Spinal cord (tissue), 10 donors: ENCODE measurements at places on chromosomes 16 and 17.

DNA sequence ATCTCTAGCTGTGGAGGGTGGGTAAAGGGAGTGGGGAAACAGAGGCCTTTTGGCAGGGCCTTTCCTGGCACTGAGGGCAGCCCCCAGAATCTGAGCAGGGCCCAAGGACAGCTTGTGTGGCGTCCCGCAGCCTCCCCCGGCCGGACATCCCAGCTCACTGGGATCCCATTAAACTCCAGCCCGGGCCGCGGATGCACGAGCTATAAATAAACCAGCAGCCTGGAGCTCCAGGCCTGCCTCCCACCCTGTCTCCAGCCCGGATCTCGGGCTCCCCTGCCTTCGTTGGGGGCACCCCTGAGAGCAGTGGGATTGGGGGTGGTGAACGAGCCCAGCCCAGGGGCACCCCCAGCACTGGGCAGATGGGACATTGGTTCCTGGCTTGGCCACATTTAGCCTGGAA, 13.8 kb upstream of the AATK start:
- DNase-seq = no peak
- peaks cover 8% of the 10 kb centered on the region for H3K36me3 ChIP-seq
- no peak overlapping the region for H3K4me3 ChIP-seq
- no peaks in the 10 kb centered on the region for H3K27me3 ChIP-seq

DNA sequence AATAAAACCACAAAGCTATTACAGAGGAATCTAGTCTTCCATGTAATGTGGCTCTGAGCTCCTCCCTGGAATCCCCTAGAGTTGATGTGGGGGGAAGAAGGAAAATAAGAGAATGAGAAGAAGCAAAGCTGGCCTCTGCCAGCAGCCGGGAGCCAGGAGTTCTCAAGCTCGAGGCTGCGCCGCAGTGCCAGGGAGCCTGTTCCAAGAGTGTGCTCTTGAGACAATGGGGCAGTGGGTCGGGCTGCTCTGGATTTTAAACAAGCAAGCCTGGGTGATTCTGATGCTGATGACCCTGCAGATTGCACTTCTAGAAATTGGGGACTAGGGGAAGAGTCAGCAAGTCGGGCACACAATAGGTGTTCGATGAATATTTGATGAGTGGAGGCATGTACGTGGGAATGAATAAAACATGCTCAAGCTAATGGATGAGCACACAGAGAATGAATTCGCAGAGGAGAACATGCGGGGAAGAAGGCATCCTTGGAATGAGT, 119.9 kb downstream of the CMIP start:
- no peak for DNase-seq
- no peaks in the 10 kb centered on the region for H3K27me3 ChIP-seq
- H3K4me3 ChIP-seq = no peak overlapping the region
- peaks cover 3% of the 10 kb centered on the region for H3K36me3 ChIP-seq
- H3K27ac ChIP-seq = peak overlapping the region; percentile 13
- peaks cover 55% of the 10 kb centered on the region for H3K4me1 ChIP-seq

GRCh38 chr17:55272711-55273578, 8.2 kb downstream of the HLF start:
- no peak overlapping the region for H3K27ac ChIP-seq
- DNase-seq = no peak
- no peaks in the 10 kb centered on the region for H3K36me3 ChIP-seq
- no peak overlapping the region for H3K4me3 ChIP-seq
- peaks cover 17% of the 10 kb centered on the region for H3K4me1 ChIP-seq

- peaks cover 22% of the 10 kb centered on the region for H3K36me3 ChIP-seq
- no peak for DNase-seq
These were observed 1.9 kb downstream of the SEC14L1 start for GRCh38 chr17:77142689-77143088.

DNA sequence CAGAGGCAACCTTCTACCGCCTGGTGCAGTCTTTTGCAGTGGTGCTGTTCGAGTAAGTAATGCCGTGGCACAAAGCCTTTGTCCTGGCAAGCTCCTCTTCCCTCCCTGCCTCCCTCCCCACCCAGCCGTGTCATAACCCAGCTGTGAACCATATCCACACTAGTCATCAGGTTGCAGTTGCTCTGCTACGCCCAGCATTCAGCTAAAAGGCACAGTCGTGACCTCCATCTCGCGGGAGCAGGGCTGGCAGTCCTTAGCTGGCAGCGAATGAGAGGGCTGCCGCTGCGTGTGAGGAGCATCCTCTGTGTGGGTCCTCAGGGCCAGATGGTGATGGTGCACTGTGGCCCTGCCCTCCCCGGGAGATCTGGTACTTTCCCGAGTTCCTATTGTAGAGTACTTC, 39.3 kb downstream of the CIBAR2 start:
- H3K4me3 ChIP-seq = no peak overlapping the region
- H3K27me3 ChIP-seq = no peaks in the 10 kb centered on the region
- no peak for DNase-seq

DNA sequence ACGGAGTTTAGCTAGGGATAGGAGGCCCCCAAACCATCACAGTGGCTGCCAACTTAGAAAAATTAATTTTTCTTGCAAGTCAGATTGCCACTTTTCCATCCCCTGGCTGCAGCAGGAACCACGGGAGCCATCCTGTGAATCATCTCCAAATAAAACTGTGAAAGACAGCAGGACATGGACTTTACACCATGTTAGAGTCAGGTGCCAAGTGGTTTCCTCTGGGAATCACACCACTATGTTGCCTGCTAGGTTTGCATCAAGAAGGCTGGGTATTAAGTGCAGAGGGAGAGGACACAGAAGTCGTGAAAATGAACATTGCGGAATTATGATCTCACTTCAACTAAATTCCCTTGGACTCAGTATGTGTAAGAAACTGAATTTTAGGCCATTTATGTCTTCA, 471.3 kb upstream of the GOT2 start:
- H3K4me1 ChIP-seq = no peaks in the 10 kb centered on the region
- H3K36me3 ChIP-seq = no peaks in the 10 kb centered on the region
- DNase-seq = no peak
- H3K4me3 ChIP-seq = no peak overlapping the region

GRCh38 chr17:49951362-49952082, 17.5 kb upstream of the DLX4 start:
- H3K4me3 ChIP-seq = no peak overlapping the region
- H3K27ac ChIP-seq = no peak overlapping the region
- peaks cover 22% of the 10 kb centered on the region for H3K27me3 ChIP-seq
- peaks cover 10% of the 10 kb centered on the region for H3K4me1 ChIP-seq

DNA sequence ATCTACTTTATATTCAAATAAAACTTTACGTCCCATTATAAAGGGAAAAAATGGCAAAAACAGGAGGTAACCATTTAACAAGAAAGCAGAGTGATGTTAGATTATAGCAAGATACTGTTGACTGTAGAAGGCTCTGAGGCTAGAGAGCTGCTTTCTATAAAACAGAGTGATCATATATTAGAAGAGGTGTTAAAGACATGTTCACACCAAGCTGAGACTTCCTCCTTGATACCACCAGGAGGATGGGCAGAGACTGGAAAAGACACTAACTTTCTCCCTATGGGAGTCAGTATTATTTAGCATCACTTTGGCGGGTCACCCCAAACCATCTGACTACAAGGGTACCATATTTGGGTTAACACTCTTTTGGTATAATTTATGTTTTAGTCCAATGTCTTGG, 687 bp upstream of the CIITA start:
- peaks cover 44% of the 10 kb centered on the region for H3K27me3 ChIP-seq
- no peak for DNase-seq
- no peak overlapping the region for H3K4me3 ChIP-seq
- H3K27ac ChIP-seq = no peak overlapping the region

DNA sequence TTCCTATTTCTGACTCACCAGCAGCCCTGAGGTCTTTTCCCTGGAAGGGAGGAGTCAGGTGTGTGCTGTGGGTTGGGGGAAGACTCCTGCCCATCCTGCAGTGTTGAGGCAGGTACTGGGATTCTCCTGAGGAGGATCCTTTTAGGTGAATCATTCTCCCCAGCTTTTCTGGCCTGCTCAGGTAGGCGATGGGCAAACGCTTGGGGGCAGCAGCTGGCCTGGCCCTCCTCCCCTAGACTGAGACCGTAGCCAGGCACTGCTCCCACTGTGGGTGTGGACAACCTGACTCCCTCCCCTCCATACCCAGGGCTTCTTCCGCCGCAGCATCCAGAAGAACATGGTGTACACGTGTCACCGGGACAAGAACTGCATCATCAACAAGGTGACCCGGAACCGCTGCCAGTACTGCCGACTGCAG, 15.1 kb downstream of the GJD3 start:
- peak; percentile 30 for DNase-seq
- peaks cover 92% of the 10 kb centered on the region for H3K4me1 ChIP-seq
- no peaks in the 10 kb centered on the region for H3K27me3 ChIP-seq

DNA sequence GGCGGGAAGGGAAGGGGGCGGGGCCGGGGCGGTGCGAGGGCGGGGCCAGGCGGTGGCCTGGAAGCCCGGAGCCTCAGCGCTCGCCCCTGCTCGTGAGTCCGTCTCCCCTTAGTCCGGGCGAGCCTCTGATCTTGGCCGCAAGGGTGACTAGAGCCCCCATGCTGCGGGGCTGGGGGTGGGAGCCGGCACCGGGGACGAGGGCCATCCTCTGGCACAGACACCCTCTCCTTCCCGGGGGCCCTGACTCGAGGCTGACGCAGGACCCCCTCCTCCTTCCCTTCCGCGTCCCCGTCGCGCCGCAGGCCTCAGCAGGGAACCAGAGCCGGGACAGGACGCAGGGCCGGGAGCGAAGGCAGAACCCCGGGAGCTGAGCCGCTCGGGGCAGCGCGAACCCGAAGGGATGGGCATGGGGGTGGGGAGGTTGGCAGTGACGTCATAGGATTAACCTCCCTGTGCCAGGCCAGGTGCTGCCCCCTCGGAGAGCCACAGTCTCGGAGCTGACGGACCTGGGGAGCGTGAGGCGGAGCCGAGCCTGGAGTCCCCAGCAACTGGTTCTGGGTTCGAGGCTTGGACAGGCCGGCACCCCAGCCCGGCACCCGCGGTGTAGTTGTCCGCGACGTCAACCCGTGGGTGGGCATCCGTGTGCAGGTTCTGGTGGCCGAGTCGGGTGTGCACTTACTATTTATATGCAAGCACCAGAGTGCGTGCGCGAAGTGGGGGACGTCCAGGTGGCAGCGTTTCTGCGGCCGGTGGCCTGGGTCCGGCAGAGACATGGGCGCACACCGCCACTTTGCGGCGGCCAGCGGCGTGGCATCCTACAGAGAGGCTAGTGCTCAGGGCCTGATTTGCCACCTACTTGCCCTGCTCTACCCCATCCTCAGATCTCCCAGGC, 503 bp upstream of the PLCD3 start:
- H3K4me3 ChIP-seq = peak overlapping the region; percentile 93
- H3K27ac ChIP-seq = peak overlapping the region; percentile 99
- no peaks in the 10 kb centered on the region for H3K27me3 ChIP-seq
- peak; percentile 92 for DNase-seq

- no peaks in the 10 kb centered on the region for H3K27me3 ChIP-seq
- DNase-seq = no peak
- H3K4me3 ChIP-seq = no peak overlapping the region
- no peak overlapping the region for H3K27ac ChIP-seq
These were observed 1389.4 kb upstream of the GOT2 start for GRCh38 chr16:60123392-60124023.

DNA sequence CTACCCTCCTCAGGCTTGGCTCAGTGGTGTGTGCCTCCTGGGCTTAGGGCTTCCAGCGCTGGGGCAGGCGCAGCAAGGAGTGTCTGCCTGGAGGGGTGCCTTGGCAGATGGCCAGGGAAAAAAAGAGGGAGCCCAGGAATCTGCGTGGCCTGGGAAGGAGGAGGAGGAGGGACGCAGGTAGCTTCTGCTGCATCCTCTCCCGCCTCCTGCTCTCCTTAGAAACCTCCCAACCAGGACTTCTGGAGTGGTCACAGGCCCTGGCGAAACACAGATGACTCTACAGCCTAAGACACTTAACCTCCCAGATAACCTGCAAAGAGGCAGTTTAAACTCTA, 7.3 kb upstream of the BCAR1 start:
- no peak for DNase-seq
- peaks cover 46% of the 10 kb centered on the region for H3K36me3 ChIP-seq
- H3K4me1 ChIP-seq = peaks cover 82% of the 10 kb centered on the region
- no peaks in the 10 kb centered on the region for H3K27me3 ChIP-seq
- no peak overlapping the region for H3K27ac ChIP-seq

- no peak for DNase-seq
- no peaks in the 10 kb centered on the region for H3K36me3 ChIP-seq
- no peaks in the 10 kb centered on the region for H3K4me1 ChIP-seq
- H3K4me3 ChIP-seq = no peak overlapping the region
- H3K27me3 ChIP-seq = no peaks in the 10 kb centered on the region
These were observed 290.4 kb upstream of the MON1B start for GRCh38 chr16:76900285-76901263.

GRCh38 chr16:57413301-57413730, 8.7 kb downstream of the CCL17 start:
- peaks cover 38% of the 10 kb centered on the region for H3K4me1 ChIP-seq
- H3K27me3 ChIP-seq = no peaks in the 10 kb centered on the region
- DNase-seq = no peak

- no peaks in the 10 kb centered on the region for H3K4me1 ChIP-seq
- peaks cover 16% of the 10 kb centered on the region for H3K36me3 ChIP-seq
- no peak for DNase-seq
- H3K4me3 ChIP-seq = no peak overlapping the region
These were observed 26.7 kb upstream of the CFAP20 start for GRCh38 chr16:58155839-58156238.

GRCh38 chr17:7042501-7043181, 1.3 kb downstream of the SLC16A11 start:
- DNase-seq = no peak
- peaks cover 46% of the 10 kb centered on the region for H3K4me1 ChIP-seq
- H3K4me3 ChIP-seq = no peak overlapping the region
- H3K36me3 ChIP-seq = no peaks in the 10 kb centered on the region
- H3K27me3 ChIP-seq = peaks cover 45% of the 10 kb centered on the region

- H3K4me3 ChIP-seq = no peak overlapping the region
- H3K36me3 ChIP-seq = peaks cover 21% of the 10 kb centered on the region
- H3K4me1 ChIP-seq = peaks cover 78% of the 10 kb centered on the region
These were observed 30.1 kb upstream of the MTSS2 start for GRCh38 chr16:70715860-70716357.

- peak; percentile 29 for DNase-seq
- H3K4me3 ChIP-seq = no peak overlapping the region
- H3K27ac ChIP-seq = no peak overlapping the region
- no peaks in the 10 kb centered on the region for H3K27me3 ChIP-seq
- no peaks in the 10 kb centered on the region for H3K36me3 ChIP-seq
- no peaks in the 10 kb centered on the region for H3K4me1 ChIP-seq
These were observed 203.0 kb downstream of the UTP18 start for GRCh38 chr17:51463353-51463752.
